Naive thymus-derived CD8-positive, alpha-beta T cell (primary cell): ENCODE measurements at places on chromosomes 6 and 20. TPM values are rescaled to one million over a fixed set of nuclear protein-coding genes. Genes with fewer than 3 reads are reported as not detected.

TCFL5 gene
- total RNA-seq, result 13.4 TPM

DNA sequence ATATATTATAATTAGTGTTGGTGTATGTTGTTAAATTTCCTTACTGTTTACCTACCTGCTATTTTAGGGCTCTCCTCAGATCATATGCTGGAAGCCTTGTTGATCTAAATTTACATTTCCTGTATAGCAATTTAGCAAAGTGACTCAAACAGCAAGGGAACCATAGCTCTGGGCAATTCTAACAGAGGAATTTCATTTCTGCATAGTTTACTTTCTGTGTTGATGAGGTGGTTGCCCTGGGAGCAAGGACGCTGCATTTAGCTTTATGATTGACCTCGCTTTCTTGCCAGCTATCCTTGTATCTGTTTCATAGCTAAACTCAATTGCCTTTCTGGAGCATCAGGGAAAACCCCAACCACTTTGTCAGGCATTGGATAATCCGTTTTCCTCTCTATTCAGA lies 810.8 kb downstream of the GRIK2 start:
- no peak for DNase-seq

GRCh38 chr6:144547409-144547808 lies 262.3 kb downstream of the UTRN start:
- DNase-seq, result no peak

SERPINB1 gene
- 67.1 TPM for total RNA-seq

ERVFRD-1 gene
- not detected for total RNA-seq

GHRH gene
- not detected for total RNA-seq

GRCh38 chr6:166419717-166420116 lies 37.0 kb upstream of the MPC1 start:
- DNase-seq, result no peak

DNA sequence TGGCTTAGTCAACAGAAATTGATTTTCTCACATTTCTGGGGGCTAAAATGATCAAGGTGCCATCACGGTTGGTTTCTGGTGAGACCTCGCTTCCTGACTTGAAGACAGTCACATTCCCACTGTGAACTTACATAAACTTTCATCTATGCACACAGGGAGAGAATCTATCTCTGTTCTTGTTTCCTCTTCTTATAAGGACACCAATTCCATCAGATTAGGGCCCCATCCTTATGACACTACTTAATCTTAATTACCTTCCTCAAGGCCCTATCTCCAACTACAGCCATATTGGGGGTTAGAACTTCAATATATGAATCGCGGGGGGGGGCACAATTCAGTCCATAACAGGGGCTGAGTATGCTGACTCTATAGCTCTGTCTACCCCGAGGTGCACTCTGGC lies 10.6 kb upstream of the SCGN start:
- DNase-seq, result no peak

- no peak for DNase-seq
Measured at GRCh38 chr20:57548177-57549058, 12.5 kb upstream of the PCK1 start.

GABRR2 gene
- total RNA-seq, result 2.9 TPM

DNA sequence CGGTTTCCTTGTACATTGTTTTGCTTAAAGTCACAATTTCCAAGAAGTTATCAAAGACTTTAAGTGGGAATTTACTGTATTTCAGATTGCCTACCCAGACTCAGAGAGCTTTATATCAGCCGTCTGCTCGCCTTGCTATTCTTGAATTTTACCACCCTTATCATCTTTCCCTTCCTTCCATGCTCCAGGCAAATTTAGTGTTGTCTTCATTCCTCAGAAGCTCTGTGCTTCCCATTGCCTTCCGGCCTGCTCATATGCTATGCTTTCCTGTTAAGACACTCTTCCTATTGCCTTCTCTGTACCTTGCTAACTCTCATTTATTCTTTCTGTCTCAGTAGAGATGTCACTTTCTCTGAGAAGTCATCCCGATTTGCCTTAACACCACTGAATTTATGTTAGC lies 52.1 kb downstream of the CD2AP start:
- no peak for DNase-seq

LY6G6F gene
- not detected for total RNA-seq

DNA sequence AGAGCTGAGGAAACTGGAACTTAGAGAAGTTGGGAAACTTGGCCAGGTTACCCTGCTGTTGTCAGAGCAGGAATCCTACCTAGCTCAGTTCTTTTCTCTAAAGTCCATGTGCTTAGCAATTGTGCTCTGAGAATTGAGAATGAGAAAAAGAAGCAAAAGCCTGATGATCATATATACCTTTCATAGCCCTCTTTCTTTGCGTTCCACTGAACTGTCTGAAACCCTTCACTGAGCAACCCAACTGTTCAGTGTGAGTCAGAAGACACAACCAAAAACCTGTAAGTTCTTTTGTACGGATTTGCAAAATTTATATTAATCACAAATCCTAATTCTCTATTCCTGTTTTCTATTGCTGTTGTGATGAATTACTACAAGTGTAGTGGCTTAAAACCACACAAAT lies 80.6 kb downstream of the PHF3 start:
- DNase-seq, result no peak

DNA sequence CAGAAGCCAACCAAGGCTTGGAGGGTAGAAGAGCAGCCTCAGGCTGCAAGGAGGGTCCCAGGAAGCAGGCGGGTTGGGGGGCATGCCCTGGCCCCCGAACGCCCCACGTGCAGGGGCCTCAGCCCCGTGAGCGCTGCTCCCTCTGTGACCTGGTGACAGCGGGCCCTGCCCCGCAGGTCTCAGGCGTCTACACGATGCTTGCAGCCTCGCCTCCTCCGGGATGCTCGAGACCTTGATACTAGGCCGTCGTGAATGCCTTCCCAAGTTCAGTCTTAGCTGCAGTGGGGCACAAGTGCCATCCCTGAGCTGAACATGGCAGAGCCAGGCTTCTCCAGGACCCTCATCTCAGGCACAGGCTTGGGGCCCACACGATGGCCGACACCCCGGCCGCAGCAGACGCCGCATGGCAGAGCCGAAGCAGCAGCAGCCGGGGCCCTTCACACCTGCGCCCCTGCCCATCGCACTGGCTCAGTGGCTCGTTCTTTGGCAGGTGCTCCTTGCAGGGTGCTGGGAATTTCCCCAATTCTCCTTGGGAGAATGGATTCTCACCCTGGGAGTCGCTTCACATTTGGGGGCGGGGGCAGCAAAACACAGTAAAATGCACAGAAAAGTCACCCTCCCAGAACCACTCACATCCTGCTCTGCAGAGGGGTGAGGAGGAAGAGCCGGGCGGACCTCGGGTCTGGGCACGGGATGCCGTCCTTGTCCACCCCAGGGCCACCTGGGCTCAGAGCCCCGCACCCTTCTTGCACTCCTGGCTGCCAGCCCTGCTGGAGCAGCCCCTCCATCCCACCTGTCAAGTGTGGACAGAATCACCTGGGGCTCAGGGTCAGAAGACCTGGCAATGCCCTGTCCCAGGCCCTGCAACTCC lies 161.8 kb downstream of the DLL1 start:
- no peak for DNase-seq

DSP gene
- 0.60 TPM for total RNA-seq

DNA sequence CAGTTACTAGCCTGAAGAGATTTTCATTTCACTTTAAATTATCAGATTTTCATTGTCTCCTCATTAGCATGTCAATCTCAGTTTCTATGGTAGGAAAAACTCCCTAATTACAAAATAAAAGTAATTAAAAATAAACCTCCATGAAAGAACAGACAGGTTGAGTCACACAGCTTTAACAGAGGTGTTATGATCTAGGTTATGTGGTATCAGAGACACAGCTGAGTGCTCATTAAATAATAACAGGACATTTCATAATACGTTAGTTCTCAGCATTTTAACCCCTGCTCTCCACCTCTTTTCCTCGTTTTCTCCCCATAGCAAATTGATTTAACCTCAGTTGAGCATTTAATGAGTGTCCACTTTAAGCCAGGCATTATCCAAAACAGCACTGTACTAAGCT lies 21.9 kb downstream of the TPBG start:
- no peak for DNase-seq

DNA sequence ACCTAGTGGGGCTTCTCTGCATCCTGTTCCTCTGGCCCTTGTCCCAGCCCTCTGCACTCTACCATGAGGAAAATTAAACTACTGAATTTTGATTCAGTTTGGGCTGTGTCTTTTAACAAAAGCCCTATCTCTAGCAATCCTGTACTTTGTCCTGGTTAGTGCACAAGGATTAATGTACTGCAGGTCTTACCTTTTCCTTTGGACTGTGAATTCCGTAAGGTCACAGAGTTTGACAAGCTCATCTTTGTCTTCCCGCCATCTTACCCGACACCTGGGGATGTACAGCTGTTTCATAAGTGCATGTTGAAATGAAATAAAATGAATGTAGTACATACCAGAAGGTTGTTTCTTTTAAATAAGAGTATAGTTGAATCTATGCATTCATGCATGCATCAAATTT lies 41.5 kb upstream of the MYLIP start:
- no peak for DNase-seq

- DNase-seq, result no peak
Measured at GRCh38 chr6:155247618-155248007, 16.2 kb upstream of the CLDN20 start.

WFDC12 gene
- total RNA-seq, result not detected

GCNT2 gene
- total RNA-seq, result 3.9 TPM

HEY2 gene
- total RNA-seq, result 0.60 TPM

SMPDL3A gene
- 0.21 TPM for total RNA-seq

REM1 gene
- not detected for total RNA-seq

SPATS1 gene
- not detected for total RNA-seq

- no peak for DNase-seq
Measured at GRCh38 chr20:4508773-4509172, 212.9 kb upstream of the PRND start.

- no peak for DNase-seq
Measured at GRCh38 chr6:115404446-115404845, 656.2 kb downstream of the FRK start.

- DNase-seq, result no peak
Measured at GRCh38 chr6:4472222-4472621, 304.0 kb upstream of the CDYL start.

DNA sequence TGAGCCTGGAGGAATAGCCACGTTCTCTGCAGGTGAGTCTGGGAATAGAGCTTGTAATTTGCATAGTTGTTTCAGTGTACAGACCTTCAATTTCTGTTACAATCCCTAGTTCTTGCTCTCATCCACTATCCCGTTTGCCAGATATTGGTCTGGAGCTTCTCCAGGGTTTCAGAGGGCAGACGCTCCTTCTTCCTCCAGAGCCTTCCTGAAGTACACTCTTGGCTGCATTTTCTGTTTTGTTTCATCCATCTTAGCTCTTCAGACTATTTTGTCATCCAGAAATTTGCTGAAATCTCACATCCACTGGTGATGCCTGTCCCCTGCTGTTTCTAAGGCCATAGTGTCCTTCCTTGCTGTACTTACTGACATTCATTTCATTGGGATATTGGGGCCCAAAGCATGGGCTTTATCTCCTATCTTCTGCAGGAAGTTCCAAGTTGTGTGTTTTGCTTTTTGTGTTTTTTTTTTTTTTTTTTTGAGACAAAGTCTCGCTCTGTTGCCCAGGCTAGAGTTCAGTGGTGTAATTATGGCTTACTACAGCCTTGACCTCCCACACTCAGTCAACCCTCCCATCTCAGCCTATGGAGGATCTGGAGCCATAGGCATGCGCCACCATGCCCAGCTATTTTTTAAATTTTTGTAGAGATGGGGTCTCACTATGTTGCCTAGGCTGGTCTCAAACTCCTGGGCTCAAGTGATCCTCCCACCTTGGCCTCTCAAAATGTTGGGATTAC lies 18.7 kb downstream of the CDS2 start:
- DNase-seq, result no peak

THBS2 gene
- total RNA-seq, result not detected

- DNase-seq, result no peak
Measured at GRCh38 chr6:80245043-80245442, 138.6 kb downstream of the BCKDHB start.

DNA sequence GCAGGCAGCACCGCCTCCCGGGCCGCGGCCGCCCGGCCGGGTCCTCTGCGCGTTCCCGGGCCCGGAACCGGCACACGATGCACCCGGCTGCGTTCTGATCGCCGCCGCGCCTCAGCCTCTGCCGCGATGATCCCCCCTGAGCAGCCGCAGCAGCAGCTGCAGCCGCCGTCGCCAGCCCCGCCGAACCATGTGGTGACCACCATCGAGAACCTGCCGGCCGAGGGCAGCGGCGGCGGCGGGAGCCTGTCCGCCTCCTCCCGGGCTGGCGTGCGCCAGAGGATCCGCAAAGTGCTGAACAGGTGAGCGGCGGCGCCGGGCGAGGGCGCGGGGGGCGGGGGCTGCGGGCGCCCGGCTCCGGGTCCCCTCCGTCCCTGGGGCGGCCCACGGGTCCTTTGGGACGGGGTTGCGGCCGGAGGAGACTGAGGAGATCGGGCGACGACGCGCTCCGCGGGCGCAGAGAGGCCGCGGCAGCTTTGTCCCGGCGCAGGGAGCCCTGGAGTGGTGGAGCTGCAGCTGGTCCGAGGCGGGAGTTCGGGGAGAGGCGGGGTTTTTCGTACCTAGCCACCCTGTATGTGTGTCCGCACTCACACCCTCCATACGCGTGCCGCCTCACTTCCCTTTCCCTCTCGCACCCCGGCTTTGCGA lies 659 bp downstream of the SLC35F1 start:
- DNase-seq, result no peak

GRCh38 chr6:7143476-7143974 lies 35.8 kb downstream of the RREB1 start:
- no peak for DNase-seq

GRCh38 chr6:141562186-141562811 lies 570.4 kb upstream of the GJE1 start:
- no peak for DNase-seq

GRCh38 chr6:53134601-53135235 lies 13.9 kb downstream of the GCM1 start:
- DNase-seq, result no peak

DNA sequence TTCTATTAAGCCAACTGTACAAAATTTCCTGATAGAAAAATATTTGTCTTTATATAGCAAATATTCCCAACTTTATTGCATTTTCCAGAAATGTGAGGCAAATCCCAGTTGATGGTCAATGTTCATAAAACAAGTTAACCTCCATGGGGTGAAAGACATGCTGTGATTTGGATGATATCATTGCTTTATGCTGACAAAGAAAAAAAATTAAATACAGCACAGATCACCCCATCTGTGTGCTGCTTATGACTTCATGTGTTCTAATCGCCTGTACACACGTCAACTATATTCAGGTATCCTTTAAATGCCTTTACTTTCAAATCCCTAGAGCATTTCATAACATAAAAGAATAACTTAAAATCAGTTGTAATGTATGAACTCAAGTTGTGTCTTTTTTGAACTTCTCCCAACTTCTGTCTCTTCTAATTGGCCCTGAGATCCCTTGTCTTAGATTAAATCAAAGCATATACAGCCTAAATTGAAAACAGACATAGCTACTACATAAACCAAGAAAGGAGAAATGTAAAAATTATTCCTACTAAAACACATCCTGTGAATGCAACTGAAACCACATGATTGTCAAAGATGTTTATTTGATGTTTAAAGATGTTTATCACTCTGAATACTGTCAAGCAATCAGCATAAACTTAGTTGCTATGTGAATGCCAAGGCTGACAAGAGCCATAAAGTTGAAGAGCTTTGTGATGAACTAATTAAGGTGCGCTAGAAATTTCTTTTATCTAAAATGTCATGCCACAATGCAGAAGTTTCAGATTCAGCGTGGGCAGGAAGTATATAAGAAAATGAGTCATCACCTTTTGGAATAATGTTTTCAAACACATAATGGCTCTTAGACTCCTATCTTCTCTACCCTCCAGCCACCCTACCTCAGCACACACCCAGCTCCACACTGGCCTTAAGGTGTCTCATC lies 68.7 kb downstream of the FILIP1 start:
- no peak for DNase-seq
